ENCODE measurements at places on chromosomes 5 and 9.

DNA sequence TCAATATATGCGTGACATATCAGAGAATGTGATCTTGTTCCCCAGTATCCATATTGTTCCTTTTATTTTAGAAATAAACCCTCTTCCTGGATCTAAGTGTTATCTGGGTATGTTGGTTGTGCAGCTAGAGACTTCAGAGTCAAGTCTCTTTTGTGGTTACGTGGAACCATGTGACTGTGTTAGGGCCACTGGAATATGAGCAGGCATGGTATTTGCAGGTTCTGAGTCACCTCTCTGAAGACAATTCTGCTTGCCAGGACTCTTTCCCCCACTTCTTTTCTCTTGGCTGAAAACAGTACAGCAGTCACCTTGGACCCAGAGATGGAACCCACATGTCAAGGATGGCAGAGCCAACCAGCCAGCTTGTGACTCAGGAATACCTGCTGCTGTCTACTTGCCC, 59.7 kb downstream of the ATP10B start:
- DNase-seq: no peak

- DNase-seq: no peak
These were observed 804 bp downstream of the MED10 start for GRCh38 chr5:6377582-6377904.

- no peak for DNase-seq
These were observed 86.6 kb downstream of the APBA1 start for GRCh38 chr9:69585571-69585970.

- DNase-seq: no peak
These were observed 6.3 kb downstream of the AP3B1 start for GRCh38 chr5:78288246-78288645.

DNA sequence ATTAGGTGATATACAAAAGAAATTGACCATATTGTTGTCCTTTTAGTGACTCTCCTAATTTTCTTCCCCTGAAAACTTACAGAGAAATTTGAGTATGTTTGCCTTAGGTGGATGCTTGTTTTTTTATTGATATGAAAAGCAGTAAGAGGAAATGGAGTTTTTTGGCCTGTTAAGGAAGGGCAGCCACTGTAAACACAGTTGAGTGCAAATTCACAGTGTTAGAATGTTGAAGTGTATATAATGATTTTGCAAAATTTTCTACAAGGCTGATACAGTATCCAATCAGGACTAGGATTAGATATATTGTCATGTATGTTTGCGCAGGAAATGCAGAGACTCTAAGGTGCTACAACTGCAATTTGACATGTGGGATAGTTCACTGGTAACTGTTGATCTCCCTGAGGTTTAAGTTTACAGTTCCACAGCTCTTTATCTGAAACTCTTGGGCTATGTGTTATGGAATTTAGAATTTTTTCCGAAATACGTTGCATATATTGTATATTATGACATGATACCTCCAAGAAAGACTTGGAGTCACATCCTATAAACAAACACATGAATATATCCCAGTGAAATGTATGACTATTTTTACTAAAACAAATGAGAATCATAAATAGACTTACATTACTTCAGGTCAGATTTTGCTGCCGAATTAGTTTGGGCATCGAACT, 62.5 kb downstream of the FXN start:
- DNase-seq: no peak

- no peak for DNase-seq
These were observed 14.9 kb downstream of the CDHR2 start for GRCh38 chr5:176564002-176564401.

Data from AG20443 (cell line).